Stimulated activated CD4-positive, alpha-beta T cell treated with anti-CD3 and anti-CD28 coated beads, Interleukin-4, amount 100 ng/mL, for 24 hours (primary cell): ENCODE measurements at places on chromosomes 6 and 20.

DNA sequence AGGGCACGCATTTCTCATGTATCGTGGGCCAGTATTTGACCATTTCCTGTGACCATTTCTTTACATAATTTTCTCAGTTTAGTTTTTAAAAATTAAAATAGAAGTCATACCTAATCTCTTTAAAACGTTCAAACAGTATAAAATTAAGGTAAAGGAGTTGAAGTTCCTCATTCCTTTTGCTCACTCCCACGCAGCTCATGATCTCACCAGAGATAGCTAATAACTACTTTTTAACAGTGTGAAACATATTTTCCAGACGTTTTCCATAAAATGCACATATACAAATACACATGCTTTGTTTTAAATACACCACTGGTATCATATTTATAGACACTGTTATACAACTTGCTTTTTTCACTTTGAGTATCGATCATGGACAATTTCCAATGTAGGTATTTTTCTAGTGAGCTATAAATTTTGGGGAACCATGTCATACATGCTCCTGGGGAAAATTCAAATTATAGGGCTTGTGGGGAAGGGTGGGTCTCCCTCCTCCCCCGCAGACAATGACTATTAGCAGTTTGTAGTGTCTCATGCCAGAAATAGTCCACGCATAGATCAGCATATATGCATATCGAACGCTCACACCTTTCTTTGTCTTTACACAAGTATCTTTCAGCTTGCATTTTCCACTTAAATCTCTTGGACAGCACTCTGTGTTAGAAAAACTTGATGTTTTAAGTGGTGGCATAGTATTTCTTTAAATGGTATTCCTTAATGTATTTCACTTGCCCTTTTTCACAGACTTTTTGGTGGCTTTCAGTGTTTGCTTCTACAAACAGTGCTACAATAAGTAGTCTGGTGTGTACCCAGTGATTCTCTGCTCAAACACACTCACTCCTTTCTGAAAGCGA is 145.5 kb upstream of the ZNF217 start:
- no peak for DNase-seq

- DNase-seq = no peak
Observed at GRCh38 chr6:10999994-11000393, 44.1 kb downstream of the ELOVL2 start.

- no peak for DNase-seq
Observed at GRCh38 chr6:45739058-45739457, 276.6 kb downstream of the CLIC5 start.

- no peak for DNase-seq
Observed at GRCh38 chr6:148392671-148393070, 50.0 kb downstream of the SASH1 start.

DNA sequence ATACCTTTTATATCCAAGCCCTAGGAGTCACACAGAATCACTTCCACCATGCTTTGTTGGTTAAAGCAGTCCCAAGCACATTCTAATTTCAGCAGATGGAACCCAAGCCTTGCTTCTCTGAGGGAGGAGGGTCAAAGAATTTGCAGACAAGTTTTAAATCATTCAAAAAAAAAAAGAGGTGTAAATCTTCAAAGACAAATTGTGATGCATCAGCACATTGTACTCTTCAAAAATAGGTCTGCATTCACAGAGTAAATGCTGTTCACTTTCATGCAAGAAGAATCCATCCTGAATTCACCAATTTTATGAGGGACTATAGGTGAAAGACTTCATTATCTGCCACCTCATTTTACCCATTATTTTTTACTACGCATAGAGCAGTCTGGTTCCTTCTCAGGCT is 321.8 kb upstream of the PRDM1 start:
- DNase-seq = no peak

GRCh38 chr6:167407239-167408064 is 82.6 kb downstream of the TTLL2 start:
- DNase-seq = no peak

GRCh38 chr20:61252601-61253263 is 671 bp downstream of the CDH4 start:
- no peak for DNase-seq

- DNase-seq = no peak
Observed at GRCh38 chr6:2385471-2385983, 140.1 kb upstream of the GMDS start.

DNA sequence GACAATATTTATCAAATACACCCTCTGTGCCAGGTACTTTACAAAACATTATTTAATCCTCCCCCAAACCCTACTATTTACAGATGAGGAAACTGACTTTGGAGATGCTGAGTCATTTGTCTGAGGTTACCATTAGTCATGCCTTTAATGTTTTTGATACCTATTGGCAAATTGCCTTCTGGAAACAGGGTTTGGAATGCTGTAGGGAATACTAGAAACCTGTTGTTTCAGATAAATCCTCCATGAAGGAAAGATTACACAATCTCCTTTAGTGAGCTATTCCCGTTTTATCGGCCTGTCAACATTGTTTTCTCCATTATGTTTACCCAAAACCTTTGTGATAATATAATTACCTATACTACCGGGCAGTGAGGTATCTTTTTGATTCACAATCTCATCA is 93.6 kb upstream of the ADGRF1 start:
- no peak for DNase-seq

DNA sequence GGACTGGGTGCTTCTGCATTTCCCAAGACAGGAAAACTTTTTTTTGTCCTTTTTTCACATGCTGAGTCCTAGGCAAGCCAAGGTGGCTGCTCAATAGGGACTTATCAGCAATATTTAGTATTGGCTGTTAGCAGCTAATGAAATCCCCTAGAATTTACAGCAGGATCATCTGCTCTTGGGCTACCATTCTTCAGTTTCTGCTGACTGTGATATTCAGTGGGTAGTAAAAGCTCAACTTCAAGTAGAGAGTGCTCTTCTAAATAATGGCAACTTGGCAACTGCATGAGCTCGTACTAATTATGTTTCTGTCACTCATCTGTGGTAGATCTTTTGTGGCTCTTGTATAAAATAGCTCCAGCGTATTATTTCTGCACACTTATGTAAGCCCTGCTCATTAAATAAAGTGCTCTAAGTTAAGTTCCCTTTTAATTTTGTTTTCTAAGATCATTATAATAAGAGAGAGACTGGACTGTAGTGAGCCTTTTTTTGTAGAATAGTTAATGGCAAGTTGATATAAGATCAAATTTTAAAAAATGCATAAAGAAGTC is 110.3 kb downstream of the SLC35F1 start:
- DNase-seq = no peak

- DNase-seq = no peak
Observed at GRCh38 chr6:5115168-5115567, 30.0 kb downstream of the PPP1R3G start.

DNA sequence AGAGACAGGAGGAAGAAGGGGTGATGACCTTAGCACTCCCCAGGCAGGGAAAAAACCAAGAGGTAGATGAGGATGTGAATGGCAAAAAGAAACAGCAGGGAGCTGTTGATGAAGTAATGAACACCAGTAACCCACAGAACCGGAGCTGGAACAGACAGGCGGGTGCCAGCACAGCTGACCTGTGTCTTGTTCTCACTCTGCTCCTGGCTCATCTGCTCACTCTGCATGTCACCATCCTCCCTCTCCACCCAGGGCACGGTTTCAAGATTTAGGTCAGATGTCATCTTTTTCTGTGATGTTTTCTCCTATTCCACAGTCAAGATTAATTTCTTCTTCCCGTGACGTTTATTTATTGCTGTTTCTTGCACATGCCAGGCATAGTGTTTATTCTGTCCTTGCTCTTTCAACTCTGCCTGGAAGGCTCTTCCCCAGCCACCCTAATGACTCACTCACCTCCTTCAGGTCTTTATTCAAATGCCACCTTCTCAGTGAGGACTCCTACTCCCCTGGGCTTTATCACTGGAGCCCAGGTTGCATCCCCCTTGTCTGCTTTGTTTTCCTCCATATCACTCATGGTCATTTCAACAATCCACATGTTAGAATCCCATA is 164.5 kb upstream of the HDAC2 start:
- DNase-seq = no peak

GRCh38 chr20:19885939-19886660 is 128.0 kb downstream of the RIN2 start:
- DNase-seq = no peak

- no peak for DNase-seq
Observed at GRCh38 chr20:1857466-1857865, 37.7 kb upstream of the SIRPA start.

- no peak for DNase-seq
Observed at GRCh38 chr6:25596928-25597818, 54.8 kb upstream of the SCGN start.

DNA sequence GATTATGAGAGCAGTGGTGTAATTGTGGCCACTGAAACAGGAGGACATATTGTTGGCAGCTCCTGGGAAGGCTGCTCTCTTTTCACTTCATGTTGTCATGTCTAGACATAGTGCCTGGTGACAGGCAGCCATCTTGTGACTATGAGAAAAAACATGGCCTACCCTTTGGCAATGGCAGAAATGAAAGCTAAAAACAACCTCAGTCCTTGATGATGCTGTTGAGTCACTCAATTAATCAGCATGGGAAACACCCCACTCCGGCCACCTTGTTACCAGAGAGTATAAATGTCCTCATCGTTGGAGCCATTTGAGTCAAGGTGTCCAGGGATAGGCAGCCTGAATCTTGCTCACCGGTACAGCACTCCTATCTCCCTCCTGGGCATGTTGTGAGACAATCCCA is 31.2 kb upstream of the HMGA1 start:
- DNase-seq = no peak

GRCh38 chr6:35473075-35473849 is 5.1 kb downstream of the RPL10A start:
- no peak for DNase-seq

- no peak for DNase-seq
Observed at GRCh38 chr20:34931771-34932170, 23.8 kb downstream of the GSS start.

GRCh38 chr20:856361-856775 is 22.9 kb downstream of the FAM110A start:
- peak; percentile 52 for DNase-seq

DNA sequence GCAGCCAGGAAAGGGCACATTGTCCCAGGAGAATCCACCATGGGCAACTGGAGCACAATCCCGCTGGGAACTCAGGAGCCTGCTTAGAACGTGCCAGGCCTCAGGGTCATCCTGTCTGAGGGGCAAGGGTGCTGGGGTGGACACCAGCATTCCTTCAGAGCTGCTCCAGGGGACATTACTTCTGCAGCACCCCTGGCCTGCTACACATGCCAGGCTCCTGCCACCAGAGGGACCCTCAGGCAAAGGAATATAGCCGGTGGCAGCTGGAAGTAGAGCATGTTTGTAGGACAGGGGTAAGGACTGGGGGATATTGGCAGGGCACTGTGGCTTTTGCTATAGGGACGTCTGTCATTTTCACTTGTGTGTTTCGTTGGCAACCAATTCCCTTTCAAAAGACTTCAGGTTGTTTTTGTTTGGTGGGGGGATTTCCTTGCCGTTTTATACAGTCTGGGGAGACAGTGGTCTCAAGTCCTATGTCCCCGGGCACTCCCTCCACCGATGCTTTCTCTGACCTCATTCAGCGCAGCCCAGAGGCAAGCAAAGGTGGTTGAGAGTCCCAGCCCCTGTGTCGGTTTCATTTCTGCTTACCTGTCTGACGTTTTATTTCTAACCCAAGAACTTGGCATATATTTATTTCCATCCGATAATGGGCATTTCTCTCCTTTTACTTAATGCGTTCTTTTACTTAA is 130.8 kb downstream of the JPH2 start:
- peak; percentile 39 for DNase-seq

DNA sequence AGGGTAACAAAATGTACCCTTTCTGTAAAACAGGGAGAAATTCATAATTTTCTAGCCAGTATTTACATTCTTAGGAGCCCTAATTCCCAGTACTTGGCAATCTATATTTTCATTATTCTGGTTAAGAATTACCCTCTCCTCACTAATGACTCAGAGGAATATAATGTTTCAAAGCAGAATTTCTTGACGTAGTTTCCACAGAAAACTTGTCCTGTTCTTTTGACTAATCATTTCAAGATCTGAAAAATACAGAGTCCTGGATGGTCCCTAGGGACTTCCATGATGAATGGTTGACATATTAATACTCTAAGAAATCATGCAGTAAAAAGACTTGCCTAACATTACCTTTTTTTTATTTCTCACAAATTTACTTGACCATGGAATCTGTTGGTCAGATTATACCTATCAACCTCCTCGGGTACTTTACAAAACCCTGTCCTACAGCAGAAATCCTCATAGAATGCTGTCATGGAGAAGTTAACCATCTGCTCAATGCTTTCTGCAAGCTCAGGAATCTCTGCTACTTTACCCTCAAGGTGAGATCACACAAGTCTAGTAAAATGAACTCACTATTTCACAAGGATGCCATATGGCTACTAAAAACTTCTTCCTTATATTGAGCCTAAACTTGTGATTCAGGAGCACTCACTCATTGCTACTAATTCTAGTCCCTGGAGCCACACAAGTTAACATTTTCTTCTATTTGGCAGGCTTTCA is 202.1 kb upstream of the CNR1 start:
- DNase-seq = no peak

DNA sequence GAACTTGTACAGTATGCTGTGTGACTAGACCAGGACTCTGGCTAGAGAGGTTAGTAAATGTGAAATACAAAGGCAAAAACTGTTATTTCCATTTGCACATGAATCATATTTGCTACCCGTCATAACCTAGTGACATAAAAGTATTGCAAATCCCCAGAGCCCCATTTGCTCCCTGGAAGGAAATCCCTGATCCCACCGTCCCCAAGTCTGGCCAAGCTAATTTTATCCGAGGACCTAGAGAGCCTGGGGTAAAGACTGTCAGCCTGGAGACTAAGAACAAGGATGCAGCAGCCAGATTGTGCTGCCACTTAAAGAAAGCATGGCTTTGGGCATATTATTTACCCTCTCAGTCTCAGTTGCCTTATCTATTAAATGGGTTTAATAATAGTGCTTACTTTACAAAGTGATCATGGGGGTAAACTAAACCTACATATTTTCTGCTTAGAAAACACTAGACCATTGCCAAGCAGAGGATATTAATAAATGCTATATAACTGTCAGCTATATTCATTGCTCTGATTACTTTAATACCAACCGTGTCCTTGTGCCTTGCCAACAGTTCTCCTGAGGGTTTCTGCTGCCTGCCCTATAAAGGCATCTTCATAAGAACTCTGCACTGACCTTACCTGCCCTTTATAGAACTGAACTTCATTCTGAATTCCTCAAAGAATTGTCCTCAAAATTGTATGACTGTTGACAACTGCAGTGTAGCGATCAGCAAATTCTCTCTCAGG is 16.9 kb upstream of the TNFAIP3 start:
- DNase-seq = no peak

DNA sequence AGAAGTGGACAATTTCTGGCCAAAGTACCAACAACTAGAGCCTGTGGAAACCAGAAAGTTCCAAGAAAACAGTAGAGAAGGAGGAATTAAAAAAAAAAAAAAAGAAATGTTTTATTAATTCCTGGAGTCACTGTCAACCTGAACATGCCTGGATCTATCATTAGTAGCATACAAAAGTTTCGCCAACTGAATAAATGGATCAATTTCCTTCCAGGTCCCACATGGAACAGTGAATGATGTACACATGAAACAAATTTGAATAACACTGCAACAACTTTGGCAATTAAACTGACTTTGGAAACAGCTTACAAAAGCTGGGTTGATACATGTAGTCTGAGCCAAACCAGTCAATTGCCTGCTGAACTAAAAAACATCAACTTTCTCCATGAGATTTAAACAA is 90.0 kb upstream of the HMGCLL1 start:
- no peak for DNase-seq

- DNase-seq = no peak
Observed at GRCh38 chr6:27994616-27995015, 37.6 kb downstream of the OR2B6 start.
